ENCODE measurements at places on chromosomes 16 and 17.

GRCh38 chr17:31564883-31565301 lies 173.4 kb downstream of the RAB11FIP4 start:
- peak; percentile 98 for DNase-seq

DNA sequence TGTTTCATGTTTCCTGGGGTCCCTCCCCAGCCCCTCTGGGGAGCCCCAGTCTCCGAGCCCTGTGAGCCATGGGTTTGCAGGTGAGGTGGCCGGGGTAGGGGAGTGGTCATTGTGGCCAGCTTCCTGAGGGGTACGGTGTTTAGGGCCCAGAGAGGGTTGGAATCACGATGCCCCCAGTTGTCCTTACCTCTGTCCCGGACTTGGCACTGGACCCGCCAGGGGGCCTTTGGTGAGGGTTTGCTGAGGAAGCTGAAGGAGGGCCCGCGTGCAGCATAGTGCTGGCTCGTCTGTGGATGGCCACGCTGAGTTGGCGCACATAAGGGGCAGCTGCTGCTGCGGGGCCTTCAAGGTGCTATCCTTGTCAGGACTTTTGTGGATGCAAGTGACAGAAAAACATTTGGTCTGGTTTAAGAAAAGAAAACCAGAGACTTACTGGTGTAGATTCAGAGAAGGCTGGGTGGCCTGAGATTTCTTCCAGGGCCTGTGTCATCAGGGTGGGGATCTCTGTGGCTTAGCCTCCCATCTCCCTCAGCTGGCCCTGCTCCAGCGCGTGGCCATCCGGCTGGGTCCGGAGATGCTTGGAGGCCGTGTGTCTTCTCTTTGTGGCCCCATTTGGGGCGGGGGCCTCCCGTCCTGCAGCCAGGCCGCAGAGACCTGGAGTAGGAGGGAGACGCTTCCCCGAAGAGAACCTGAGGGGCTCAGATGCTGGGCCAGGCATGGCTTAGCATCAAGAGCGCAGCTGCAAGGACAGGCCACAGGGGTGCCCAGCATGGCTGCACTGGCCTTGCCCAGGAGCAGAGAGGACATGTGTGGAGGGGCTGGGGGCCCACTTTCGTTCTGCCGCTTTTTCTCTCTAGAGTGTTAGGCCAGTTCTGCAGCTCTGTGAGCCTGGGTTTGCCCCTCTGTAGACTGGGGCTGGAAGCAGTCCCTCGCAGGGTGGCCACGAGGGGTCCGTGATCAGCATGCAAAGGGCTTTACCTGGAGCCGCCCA lies 33.7 kb upstream of the NUDT16L1 start:
- DNase-seq: no peak

DNA sequence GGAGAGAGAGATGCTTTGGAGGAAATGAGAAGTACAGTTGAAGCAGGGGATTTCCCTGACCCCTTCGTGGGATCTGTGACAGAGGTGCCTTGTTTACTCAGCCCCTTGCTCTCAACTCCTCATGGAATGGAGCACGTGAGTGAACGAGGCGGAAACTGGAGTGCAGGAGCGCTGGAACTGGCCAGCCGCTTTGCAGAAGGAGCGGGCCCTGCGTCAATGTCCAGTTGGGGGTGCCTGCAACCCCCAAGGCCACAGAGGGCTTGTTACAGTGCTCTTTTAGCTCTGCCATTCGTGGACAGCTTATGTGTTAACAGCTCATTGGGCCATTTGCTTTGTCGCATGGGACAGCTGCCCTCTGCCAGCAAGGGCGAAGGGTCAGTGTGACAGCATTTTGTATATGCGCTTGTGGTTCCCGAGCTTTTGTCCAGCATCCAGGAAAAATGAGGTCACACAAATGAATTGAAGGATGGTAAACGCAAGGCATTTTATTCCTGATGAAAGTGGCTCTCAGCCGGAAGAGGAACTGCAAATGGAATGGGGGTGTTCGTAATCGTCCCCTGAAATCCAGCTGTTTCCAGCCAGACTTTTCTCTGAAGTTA lies 1395.1 kb downstream of the CDH8 start:
- no peak for DNase-seq

DNA sequence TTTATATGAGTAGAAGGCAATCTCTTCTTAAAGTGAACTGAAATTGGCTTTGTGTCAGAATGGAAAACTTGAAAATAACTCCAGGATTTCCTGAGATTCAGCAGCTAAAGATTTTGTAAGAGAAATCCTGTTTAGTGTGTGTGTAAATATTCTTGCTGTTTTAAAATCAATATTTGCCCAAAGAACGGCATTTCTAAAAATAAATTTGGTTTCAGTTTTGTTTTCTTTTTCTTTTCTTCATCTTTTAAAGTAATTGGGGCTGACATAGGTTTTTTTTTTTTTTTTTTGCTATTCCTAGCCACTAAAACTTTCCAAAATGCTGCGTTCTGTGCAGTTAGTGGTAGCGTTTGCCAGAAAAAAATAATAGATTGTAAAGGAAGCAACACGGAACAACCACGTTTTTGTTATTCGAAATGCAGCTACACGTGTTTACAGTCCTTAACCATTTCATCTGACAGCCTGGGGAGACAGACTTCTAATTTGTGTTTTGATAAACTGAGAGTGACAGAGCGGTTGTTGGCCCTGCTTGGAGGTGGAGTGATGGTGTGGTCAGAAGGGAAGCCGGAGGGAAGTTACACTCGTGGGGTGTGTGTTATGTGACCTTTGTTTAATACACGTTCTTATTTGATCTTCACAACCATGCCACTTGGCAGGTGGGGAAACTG lies 21.6 kb upstream of the SMPD3 start:
- no peak for DNase-seq

DNA sequence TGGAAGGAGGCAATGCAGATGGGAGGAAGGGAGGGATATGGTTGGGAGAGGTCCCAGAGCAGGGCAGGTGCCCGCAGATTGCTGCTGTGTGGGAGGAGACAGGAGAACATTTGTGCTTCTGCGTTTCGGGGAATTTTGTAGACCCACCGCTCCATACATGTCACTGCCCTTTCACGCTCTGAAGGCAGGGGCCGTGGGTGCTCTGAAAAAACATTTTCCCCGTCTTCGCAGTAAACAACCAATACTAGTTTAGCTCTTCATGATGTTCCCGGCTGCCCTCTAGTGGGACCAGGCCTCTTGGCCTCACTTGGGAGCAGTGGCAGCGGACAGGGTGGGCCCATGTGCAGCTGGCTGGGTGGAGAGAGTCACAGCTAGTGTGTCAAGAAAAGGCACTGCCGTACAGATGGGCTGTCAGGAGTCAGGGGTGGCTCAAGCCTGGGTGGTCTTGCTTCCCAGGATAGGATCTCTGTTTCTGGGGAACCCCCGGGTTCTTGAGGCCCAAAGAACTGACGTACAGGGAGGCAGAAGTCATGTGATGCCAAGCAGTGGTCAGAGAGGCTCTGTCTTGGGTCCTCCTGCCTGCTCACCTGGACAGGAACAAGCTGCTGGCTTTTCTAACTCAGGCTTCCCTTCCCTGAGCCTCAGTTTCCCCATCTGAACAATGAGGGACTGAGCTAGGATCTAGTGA lies 46.5 kb upstream of the CPNE2 start:
- no peak for DNase-seq
